ENCODE measurements at places on chromosomes 7 and 10. TPM values are rescaled to one million over a fixed set of nuclear protein-coding genes. Genes with fewer than 3 reads are reported as not detected.

Gene PTF1A
- total RNA-seq = not detected

Gene MICU1
- 29.9 TPM for total RNA-seq

Gene DIP2C
- 1.9 TPM for total RNA-seq

Gene FAM25G
- not detected for total RNA-seq

Gene FXYD4
- not detected for total RNA-seq

Gene RADIL
- total RNA-seq = 0.53 TPM

Gene SSC4D
- total RNA-seq = 0.23 TPM

Gene MSS51
- total RNA-seq = 2.9 TPM

Gene GDF2
- not detected for total RNA-seq

Gene PROSER2
- total RNA-seq = 0.26 TPM

Gene GPER1
- total RNA-seq = 0.10 TPM

Gene KAZALD1
- 0.48 TPM for total RNA-seq

Gene CHST3
- total RNA-seq = 0.05 TPM

Gene ZNF365
- not detected for total RNA-seq

Gene UBTD1
- 1.4 TPM for total RNA-seq

Gene SFMBT2
- total RNA-seq = 32.4 TPM

Gene MOGAT3
- total RNA-seq = not detected

Gene DNAJC12
- total RNA-seq = 0.65 TPM

Gene OPN4
- total RNA-seq = not detected

Gene GIMAP1
- total RNA-seq = 32.8 TPM

Gene CELF2
- 174 TPM for total RNA-seq

Gene EGR2
- 2.0 TPM for total RNA-seq

Gene IL6
- total RNA-seq = 5.8 TPM

Gene HOXA13
- total RNA-seq = not detected

Gene RASSF4
- 0.48 TPM for total RNA-seq
